Activated T-helper 1 cell treated with anti-CD3 and anti-CD28 coated beads, Interleukin-2, amount 50 U/mL, for 16 hours (primary cell): ENCODE measurements at places on chromosomes 12 and 14.
A peak's percentile ranks its signal among the peaks of the same experiment; 100 is the strongest.

- DNase-seq: no peak
Observed at GRCh38 chr14:91858536-91859275, 8.6 kb downstream of the TC2N start.

DNA sequence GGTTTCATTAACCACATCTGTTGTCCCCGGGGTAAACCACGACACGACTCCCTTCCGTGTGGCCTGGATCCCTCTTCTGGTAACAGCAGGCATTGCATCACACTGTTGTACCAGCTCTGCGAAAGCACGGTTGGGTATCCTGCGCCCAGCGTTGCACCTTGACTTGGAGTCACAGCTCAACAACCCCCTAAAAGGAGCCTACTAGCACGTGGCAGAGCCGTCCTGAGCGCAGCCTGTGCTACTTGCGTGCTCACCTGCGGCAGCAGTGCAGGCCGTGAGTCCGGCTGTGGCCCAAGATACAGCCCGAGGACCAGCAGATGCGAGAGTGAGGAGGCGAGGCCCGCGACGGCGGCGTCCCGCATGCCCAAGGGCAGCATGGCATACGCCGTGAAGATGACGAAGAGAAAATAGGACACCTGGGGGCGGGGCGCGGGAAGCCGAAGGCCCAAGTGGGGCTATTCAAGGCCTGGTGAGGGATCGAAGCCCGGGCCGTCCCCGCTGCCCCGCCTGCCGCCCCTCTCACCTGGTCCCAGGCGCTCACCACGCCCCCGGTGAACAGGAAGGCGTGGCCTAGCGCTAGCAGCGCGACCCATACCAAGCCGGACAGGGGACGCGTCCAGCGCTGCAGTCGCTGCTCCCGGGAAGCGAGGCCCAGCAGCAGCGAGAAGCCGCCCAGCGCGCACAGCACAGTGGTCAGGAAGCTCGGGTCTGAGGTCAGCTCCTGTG lies 2.4 kb downstream of the ADCY4 start:
- DNase-seq: peak; percentile 64

DNA sequence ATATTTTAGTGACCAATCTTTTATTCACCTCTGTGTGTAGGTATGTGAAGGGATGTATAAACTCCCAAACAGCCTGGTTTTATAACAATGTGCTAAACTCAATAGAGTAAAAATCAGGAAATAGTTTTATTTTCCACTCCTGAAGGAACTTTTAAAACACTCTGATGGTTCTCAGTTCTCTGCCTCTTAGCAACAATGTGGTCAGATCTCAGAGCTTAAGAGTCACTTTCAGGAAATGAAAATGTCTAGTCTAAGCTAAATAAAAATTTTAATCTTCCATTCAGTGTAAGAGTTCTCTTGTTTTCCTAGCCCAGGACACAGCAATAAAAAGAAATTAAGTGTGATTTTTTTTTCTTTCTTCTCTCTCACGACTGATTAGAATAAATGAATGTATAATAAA lies 718.0 kb downstream of the C12orf50 start:
- DNase-seq: no peak

GRCh38 chr14:104432611-104433231 lies 146.8 kb upstream of the C14orf180 start:
- no peak for DNase-seq

- no peak for DNase-seq
Observed at GRCh38 chr12:126627596-126627995, 1562.4 kb downstream of the AACS start.

- DNase-seq: no peak
Observed at GRCh38 chr12:14952299-14952921, 9.0 kb downstream of the ARHGDIB start.

DNA sequence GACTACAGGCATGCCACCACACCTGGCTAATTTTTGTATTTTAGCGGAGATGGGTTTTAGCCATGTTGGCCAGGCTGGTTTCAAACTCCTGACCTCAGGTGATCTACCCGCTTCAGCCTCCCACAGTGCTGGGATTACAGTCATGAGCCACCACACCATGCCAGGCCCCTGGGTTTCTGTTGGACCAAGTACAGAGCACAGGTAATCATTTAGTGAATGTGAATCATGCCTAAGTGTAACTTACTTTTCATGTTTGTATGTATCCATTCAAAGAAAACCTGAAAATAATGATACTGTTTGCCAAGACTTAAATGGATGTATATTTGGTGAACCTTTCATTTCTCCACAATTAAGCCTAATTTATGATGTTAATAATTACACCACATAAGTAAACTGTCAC lies 65.9 kb downstream of the FGD6 start:
- no peak for DNase-seq

GRCh38 chr12:1853716-1854115 lies 33.4 kb downstream of the LRTM2 start:
- DNase-seq: no peak
